ENCODE measurements at places on chromosomes 16 and 17. TPM values are rescaled to one million over a fixed set of nuclear protein-coding genes. Genes with fewer than 3 reads are reported as not detected.

SLC35G3 gene
- not detected for total RNA-seq

- no peak for DNase-seq
Measured at GRCh38 chr17:67549820-67550219, 167.9 kb upstream of the NOL11 start.

DNA sequence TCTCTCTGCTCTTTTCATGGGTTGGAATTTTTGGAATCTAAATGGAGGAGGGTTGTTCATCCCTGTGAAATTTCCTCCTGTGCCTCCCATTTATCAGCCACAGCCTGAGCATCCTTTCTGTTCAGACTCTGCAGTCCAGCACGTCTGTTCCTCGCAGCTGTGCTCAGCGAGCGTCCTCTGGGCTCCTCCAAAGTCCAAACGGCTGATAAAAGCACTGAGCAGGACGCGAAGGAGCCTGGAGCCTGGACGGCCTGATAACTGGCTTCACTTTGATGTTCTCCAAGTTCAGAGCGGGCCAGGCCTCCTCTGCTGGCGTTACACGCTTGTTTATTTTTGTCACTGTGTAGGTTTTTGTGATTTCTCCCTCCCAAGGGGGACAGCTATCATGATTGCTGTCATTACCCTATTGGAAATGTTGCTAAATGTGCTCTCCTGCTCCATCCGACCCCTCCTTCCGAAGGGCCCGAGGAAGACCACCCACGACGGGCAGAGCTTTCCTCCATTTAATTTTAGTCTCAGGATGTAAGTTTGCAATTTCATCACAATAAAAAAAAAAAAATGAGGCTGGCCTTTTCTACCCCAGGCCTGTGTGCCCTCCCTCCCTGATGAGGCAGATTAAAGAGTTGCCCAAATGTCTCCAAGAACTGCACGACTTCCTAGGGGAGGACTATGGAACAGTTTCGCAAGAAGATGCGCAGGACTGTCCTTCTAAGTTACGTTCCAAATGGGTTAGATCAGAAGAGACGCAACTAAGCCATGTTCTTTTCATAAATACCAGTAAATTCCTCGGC lies 290.5 kb upstream of the FOXF1 start:
- DNase-seq, result no peak

ENO3 gene
- 1.2 TPM for total RNA-seq

CLDN7 gene
- total RNA-seq, result 1.8 TPM

GRCh38 chr16:17566656-17567450 lies 96.1 kb upstream of the XYLT1 start:
- no peak for DNase-seq

ARL5C gene
- total RNA-seq, result not detected

ABCC12 gene
- total RNA-seq, result not detected

DNA sequence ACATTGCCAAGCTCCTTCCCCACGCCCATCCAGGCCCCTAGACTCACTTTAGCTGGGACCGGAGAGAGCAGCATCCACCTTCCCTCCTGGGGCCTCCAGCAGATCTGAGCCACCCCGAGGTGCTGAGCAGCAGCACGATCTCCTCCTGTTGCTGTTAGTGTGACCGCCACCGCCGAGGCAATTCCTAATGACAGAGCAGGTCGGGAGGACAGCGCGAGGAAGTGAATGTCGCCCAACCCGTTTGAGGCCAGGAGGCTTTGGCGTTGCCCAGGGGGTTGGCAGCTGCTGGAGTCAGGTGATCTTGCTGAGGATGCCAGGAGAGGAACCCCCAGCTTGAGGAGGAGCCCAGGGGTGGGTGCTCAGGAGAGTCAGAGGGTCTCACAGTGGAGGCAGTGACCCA lies at the start of gene RNF222:
RNF222 (minus strand) TSS at position 192 of the 400 bp plus-strand sequence. CDS start 4,366 bp downstream, outside the sequence.
- DNase-seq, result no peak

DNA sequence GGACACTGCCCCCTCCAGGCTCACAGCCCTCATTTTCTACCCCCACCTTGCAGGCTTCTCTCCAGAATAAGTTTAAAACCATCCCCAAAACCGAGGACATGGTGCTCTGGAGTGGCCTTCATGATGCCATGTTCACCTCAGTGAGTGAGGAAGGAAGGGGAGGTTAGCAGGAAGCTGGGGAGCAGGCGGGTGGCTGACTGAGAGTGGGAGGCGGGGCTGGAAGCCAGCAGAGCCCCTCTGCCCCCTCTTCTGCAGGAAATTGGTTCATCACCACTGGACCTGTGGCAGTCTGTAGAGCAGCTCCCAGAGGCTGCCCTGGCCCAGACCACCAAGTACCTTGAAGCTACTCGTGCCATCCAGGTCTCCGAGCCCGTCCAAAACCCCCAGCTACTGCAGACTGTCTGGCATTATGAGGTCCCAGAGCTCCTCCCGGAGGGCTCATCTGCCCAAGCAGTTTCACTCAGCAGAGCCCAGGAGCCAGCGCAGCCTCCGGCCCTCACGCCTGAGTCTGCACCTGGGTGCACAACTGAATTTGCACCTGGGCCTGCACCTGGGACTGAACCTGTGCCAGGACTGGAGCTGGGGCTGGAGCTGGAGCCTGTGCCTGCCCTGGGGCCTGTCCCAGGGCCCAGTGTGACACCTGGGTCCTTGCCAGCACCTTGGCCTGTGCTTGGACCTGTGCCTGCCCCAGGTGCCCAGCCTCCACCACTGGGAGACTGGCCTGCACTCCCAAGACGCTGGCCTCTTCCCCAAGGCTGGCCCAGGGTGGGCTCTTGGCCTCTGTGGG lies 19.0 kb downstream of the C16orf96 start:
- DNase-seq, result no peak

DNA sequence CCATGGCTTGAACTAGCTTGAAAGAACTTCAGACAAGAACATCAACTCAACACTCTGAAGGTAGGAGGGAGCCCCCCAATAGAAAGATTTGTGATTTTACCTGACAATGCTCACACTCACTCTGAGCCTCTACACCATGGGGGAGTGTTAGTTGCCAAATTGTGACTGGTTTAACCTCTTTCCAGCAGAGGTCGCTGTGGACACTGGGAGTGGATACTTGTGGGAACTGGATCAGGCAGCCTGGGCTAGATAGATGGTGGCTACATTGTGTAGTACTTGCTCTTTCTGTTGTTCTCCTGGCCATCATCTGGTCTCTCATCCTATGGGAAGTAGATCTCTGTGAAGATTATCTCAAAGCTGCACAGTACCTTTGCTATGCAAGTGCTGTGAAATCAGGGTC lies 2.9 kb downstream of the SMPD3 start:
- DNase-seq, result no peak

YWHAE gene
- total RNA-seq, result 388 TPM

GRCh38 chr17:79466562-79467350 lies 144.1 kb downstream of the RBFOX3 start:
- no peak for DNase-seq

DNA sequence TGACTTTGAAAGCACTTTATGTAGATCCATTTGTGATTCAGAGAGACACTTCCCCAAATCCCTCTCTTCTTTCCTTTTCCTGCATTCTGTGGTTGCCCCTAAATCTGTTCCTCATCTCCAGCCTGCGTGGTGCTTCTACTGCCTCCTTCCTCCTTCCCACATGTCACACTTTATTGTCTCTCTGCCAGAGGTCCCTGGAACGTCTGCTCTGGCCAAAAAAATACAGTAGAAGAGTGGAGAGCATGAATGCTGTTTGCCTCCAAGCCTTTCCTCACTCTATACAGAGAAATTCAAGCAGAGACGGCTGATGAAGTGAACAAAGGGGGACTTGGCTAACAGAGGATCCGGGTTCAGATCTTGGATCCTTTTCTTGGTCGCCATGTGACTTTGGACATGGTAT lies 22.8 kb upstream of the IRX3 start:
- DNase-seq, result no peak

GRCh38 chr17:41810659-41811548 lies 845 bp downstream of the P3H4 start:
- DNase-seq, result no peak

GRCh38 chr16:46765050-46765449 lies 16.9 kb upstream of the MYLK3 start:
- DNase-seq, result peak; percentile 80

DNA sequence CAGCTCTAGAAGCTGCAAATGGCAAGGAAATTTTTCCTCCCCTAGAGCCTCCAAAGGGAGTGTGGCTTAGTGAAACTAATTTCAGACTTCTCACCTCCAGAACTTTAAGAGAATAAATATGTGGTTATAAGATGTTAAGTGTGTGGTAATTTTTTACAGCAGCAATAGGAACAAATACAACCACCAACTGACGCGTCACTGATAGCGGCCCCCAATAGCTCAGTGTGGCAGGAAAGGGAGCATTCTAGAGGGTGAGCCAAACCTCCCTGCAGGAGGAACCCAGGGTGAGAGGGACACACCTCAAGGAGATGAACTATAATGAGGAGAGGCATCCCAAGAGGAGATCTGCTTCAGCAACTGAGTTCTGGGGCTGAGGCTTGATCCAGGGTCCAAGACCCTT lies 4.0 kb downstream of the CCL4 start:
- no peak for DNase-seq

- peak; percentile 81 for DNase-seq
Measured at GRCh38 chr17:5131146-5131715, 15.4 kb downstream of the USP6 start.

All from esophagus muscularis mucosa (tissue), 4 donors.